ENCODE measurements at places on chromosomes 12 and 14. TPM values are rescaled to one million over a fixed set of nuclear protein-coding genes. Genes with fewer than 3 reads are reported as not detected.

DNA sequence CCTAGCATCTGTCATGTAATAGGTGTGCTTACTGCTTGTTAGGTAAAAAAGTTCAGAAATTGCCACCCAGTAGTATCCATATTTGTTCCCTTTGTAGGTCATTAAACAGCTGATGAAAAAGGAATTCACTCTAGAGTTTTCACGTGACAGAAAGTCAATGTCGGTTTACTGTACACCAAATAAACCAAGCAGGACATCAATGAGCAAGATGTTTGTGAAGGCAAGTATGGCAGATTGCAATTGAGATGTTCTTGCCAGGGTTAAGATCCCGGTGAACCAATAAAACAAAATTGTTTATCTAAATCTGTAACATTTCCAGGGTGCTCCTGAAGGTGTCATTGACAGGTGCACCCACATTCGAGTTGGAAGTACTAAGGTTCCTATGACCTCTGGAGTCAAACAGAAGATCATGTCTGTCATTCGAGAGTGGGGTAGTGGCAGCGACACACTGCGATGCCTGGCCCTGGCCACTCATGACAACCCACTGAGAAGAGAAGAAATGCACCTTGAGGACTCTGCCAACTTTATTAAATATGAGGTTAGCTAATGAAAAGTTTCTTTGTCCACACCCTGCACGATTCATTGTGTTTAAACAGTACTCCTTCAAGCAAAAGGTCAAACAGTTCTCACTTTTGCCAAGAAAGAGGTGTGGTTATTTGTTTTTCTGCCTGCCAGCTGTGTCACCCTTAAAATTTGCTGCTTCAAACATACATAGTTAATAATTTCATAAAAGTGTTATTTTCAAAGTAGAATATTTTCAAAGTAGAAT lies 58.3 kb downstream of the ATP2A2 start:
- no peak for DNase-seq

ASCL1 gene
- total RNA-seq: 0.08 TPM

PIK3C2G gene
- not detected for total RNA-seq

- no peak for DNase-seq
Observed at GRCh38 chr14:68143341-68143841, 323.8 kb downstream of the RAD51B start.

CCDC196 gene
- total RNA-seq: not detected

KERA gene
- total RNA-seq: not detected

IFNG-AS1 gene
- 0.41 TPM for total RNA-seq

DCD gene
- total RNA-seq: not detected

HOTAIR gene
- total RNA-seq: not detected

- no peak for DNase-seq
Observed at GRCh38 chr14:53227154-53227718, 74.1 kb upstream of the DDHD1 start.

- peak; percentile 38 for DNase-seq
Observed at GRCh38 chr14:89915114-89915878, 39.2 kb downstream of the EFCAB11 start.

GRCh38 chr12:113676547-113676946 lies 204.9 kb upstream of the LHX5 start:
- DNase-seq: no peak
